Natural killer cell (primary cell): ENCODE measurements at places on chromosomes 12 and 14. TPM values are rescaled to one million over a fixed set of nuclear protein-coding genes. Genes with fewer than 3 reads are reported as not detected.

CLEC4D gene
- not detected for total RNA-seq

LTB4R gene
- total RNA-seq, result 33.5 TPM

IAPP gene
- not detected for total RNA-seq

TCL1B gene
- total RNA-seq, result not detected

TBC1D30 gene
- 2.8 TPM for total RNA-seq

TAS2R19 gene
- 3.8 TPM for total RNA-seq

OR11G2 gene
- not detected for total RNA-seq

ARHGEF40 gene
- total RNA-seq, result 6.9 TPM

TSHR gene
- not detected for total RNA-seq

NCKAP5L gene
- 16.8 TPM for total RNA-seq

SH2B3 gene
- 81.3 TPM for total RNA-seq
